Smooth muscle cell of the brain vasculature (primary cell): ENCODE measurements at places on chromosomes 6 and 20.

DNA sequence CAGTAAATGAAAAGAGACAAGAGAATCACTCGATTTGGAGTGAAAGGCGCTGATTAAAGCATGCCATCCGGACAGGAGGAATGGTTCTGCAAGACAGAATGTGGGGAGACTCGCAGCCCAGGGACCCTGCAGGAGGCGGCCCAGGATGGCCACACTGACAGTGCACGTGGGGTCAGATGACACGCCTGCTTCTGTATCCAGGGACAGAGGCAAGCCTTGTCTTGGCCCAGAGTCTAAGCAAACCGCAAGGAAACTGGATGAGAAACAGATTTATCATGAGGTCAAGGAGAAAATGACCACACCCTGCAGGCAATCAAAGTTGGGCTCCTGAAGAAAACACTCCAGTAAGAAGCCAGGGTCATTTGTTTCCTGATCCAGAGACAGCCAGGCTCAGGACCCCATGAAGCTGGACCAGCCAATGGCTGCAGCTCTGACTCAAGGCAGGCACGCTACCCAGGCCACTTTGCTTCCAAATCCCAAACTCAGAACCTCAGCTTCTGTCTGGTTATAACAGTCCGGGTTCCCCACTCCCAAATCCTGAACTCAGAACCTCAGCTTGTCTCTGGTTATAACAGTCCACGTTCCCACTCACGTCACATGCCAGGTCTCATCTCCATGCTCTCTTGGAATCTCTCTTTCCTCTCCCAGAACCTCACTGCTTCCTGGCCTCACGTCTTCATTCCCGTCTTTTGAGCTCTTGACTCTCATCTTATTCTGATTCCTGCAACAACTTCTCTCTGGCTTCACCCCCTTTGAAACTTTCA, 144.9 kb upstream of the THBS2 start:
- no peak for DNase-seq

- no peak for DNase-seq
These were observed 58.7 kb downstream of the ZFAND3 start for GRCh38 chr6:37878150-37878710.

GRCh38 chr20:17626217-17627007, 55.6 kb downstream of the RRBP1 start:
- DNase-seq: no peak

GRCh38 chr6:40587240-40588069, at the start of gene LRFN2:
Gene LRFN2 (minus strand): TSS chr6:40587364.
- DNase-seq: peak; percentile 9

GRCh38 chr6:41334482-41335040, 847 bp upstream of the NCR2 start:
- no peak for DNase-seq

DNA sequence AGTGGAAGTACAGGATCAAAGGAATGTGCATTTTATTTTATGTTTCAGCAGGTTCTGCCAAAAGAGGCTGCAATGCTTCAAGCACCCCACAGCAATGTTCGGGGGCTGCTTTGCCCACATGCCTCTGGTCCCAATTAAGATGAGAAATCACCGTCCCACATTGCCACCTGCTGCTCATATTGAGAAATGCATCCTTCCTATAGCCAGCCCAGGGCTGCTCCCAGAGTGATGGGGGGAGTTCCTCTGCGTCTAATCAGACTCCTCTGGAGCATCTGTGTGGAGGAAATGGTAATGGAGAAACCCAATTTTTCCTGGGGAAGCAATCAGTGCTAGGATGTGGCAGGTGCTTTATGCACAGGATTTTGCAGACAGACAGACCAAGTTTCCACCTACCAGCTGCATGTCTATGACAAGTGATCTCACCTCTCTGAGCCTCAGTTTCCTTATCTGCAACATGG, 33.7 kb downstream of the PTGIS start:
- DNase-seq: no peak

DNA sequence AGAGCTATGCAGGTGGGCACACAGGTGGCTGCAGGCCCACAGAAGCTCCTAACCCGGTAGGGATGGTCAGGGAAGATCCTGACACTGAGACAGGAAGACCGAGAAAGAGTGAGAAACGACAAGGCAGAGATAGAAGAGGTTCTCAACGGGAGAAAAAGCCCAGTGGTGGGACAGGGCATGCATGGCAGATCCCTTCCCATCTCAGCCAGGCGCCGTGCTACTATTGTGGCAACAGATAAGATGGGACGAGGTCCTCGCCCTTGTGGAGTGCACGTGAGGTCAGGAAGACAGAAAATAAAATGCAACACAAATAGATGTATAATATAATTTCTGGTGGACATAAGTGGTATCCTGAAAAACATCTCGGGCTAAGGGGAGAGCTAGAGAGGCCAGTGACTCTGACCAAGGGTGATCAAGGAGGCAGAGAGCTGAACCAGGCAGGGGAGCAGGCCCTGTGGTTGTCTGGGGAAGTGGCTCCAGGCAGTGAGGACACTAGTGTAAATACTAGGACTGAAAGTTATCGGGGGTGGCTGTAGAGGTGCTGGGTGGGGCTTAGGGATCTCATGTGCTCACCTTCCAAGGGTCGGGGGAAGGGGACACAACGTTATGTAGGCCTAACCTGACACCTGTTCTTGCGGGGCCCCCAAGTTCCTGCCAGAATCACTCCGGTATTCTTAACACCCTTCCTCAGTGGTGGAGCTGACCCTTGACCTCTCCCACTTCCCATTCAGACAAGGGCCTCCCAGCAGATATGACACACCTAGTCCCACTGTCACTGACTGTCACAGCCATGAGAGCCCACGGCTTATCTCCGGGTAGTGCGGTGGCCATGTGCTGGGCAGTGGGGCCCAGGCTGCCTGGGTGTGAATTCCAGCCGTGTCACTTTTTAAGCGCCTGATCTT, 1.0 kb downstream of the SRXN1 start:
- DNase-seq: no peak

GRCh38 chr6:156778454-156779205, 1.5 kb downstream of the ARID1B start:
- no peak for DNase-seq

DNA sequence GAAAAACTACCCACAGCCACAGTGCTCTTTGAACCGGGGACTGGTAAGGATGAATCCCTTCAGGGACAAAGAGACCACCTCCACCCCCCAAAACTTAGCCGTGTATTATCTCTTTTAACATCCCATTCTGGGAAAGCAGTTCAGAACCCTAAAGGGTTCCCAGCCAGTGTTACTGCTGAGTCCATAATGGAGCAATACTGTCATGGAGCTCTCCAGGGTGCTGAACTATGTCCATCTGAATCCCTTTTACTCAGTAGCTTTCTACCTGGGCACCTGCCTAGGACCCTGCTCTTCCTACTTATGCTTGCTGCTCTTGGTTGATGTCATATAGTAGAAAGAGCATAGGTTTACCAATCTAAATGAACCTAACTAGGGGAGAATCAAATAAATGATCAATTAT, 22.3 kb upstream of the SAYSD1 start:
- no peak for DNase-seq

GRCh38 chr6:257774-258173, 34.5 kb upstream of the DUSP22 start:
- no peak for DNase-seq

GRCh38 chr6:131724114-131724513, 13.3 kb upstream of the CTAGE9 start:
- DNase-seq: no peak

- no peak for DNase-seq
These were observed 807.5 kb upstream of the FLRT3 start for GRCh38 chr20:15144916-15145315.

- no peak for DNase-seq
These were observed 93.6 kb downstream of the PLCB1 start for GRCh38 chr20:8225658-8226057.
